CD4-positive, CD25-positive, alpha-beta regulatory T cell (primary cell): ENCODE measurements at places on chromosomes 16 and 17. TPM values are rescaled to one million over a fixed set of nuclear protein-coding genes. Genes with fewer than 3 reads are reported as not detected.

Gene BIRC5
- total RNA-seq, result 2.7 TPM

Gene CTRB1
- not detected for total RNA-seq

Gene CDIPT
- total RNA-seq, result 47.7 TPM

- H3K27ac ChIP-seq, result peak overlapping the region; percentile 90
- DNase-seq, result no peak
- peaks cover 48% of the 10 kb centered on the region for H3K36me3 ChIP-seq
- H3K4me1 ChIP-seq, result peaks cover 68% of the 10 kb centered on the region
- peak overlapping the region; percentile 4 for H3K4me3 ChIP-seq
These were observed 30.2 kb downstream of the PLD6 start for GRCh38 chr17:17175917-17176316.

- no peaks in the 10 kb centered on the region for H3K36me3 ChIP-seq
- no peak overlapping the region for H3K4me3 ChIP-seq
- H3K27me3 ChIP-seq, result no peaks in the 10 kb centered on the region
- no peaks in the 10 kb centered on the region for H3K4me1 ChIP-seq
- no peak overlapping the region for H3K27ac ChIP-seq
These were observed 158.3 kb upstream of the KCNJ16 start for GRCh38 chr17:69916761-69917160.

DNA sequence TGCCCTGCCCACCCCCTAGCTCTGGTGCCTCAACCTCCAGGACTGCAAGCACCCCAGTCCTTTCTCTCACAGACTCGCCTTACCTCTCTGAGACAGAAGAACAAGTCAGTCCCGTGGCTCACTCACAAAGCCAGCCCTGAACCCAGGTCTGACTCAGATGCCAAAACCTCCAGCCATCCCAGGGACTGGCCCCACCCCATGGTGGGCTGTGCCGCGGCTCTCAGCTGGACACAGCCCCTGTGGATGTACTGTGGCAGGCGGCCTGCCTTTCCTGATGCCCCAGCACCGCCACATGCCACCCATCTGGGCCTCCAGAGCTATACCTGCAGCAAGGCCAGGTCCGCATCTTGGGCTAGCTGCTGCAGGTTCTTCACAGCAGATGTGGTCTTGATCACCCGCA, 19.8 kb downstream of the MPG start:
- no peaks in the 10 kb centered on the region for H3K36me3 ChIP-seq
- peaks cover 4% of the 10 kb centered on the region for H3K4me1 ChIP-seq
- no peak overlapping the region for H3K4me3 ChIP-seq
- H3K27ac ChIP-seq, result no peak overlapping the region
- no peak for DNase-seq
- no peaks in the 10 kb centered on the region for H3K27me3 ChIP-seq

DNA sequence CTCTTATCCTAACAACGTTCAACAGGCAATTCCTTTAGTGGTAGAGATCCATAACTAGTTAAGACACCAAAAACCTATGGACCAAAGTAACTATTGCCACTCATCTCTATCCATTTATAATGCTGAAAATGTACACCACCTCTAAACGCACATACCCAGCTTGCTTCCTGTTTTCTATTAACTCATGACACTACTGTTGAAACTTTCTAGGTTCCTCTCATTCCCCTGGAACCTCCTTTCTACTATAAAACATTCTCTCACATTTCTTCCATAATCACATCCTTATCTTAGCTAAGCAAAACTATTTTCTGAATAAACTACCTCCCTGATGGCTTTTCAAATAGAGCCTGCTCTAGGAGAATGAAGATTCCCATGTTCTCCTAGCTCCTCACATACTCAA, 42.9 kb upstream of the KSR1 start:
- no peaks in the 10 kb centered on the region for H3K27me3 ChIP-seq
- DNase-seq, result no peak
- H3K36me3 ChIP-seq, result no peaks in the 10 kb centered on the region
- H3K4me3 ChIP-seq, result no peak overlapping the region
- H3K27ac ChIP-seq, result no peak overlapping the region

- H3K36me3 ChIP-seq, result peaks cover 20% of the 10 kb centered on the region
- DNase-seq, result peak; percentile 37
- peak overlapping the region; percentile 75 for H3K27ac ChIP-seq
- no peak overlapping the region for H3K4me3 ChIP-seq
- H3K4me1 ChIP-seq, result peaks cover 47% of the 10 kb centered on the region
These were observed 50.3 kb downstream of the N4BP1 start for GRCh38 chr16:48559462-48560211.
